ENCODE measurements at places on chromosomes 5 and 9.

DNA sequence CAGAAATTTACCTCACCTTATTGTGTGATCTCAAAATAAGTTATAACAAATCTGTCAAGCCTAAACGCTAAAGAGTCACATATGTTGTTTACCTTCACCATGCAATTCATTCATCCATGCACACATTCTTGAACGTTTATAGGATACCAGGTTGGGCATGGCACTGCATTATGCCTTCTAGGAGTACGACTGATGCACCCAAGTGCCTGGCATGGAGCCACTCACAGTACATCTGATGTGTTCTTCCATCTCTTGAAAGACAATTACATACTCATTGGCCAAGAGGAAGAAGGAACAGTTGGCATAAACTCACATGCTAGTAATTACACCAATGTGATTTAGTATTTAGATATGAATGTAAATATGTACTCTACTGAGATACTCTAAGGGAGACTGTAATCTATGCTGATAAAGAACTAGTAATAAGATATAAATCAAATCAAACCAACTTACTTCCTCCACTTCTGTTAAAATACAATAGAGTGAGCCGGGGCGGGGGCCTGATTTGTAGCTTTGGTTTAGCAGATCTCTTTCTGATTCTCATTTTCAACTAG, 90.7 kb downstream of the LPAR1 start:
- DNase-seq: no peak

- no peak for DNase-seq
These were observed 174.6 kb downstream of the FAM174A start for GRCh38 chr5:100709771-100710170.

- DNase-seq: no peak
These were observed 176.6 kb downstream of the CACNA1B start for GRCh38 chr9:138053996-138054752.

GRCh38 chr5:110096419-110096818, 406.7 kb downstream of the MAN2A1 start:
- DNase-seq: no peak

DNA sequence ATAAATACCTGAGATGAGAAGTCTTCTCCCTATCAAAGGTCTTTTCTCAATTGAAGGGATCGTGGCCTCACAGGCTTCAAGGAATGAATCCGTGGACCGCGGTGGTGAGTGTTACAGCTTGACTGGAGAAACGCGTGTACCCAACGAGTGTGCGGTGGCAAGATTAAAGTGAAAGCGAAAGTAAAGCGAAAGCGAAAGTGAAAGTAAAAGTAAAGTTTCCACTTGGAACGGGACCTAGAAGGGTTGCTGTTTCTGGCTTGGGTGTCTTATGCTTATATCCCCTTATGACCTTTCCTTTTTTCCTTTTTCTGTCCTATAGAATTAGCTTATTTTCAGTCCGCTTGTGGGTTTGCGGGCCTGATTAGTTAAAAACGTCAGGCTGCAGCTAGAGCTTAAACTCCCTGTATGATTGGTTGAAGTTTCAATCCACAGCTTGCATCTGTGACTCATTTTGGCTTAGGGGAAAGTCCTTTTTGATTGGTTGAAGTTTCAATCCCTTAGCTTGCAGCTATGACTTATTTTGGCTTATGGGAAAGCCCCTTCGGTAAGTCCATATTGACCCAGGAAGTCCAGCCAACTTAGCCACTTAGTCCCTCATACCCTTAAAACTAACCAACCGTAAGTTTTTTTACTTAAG, 924.3 kb upstream of the CDH10 start:
- no peak for DNase-seq

DNA sequence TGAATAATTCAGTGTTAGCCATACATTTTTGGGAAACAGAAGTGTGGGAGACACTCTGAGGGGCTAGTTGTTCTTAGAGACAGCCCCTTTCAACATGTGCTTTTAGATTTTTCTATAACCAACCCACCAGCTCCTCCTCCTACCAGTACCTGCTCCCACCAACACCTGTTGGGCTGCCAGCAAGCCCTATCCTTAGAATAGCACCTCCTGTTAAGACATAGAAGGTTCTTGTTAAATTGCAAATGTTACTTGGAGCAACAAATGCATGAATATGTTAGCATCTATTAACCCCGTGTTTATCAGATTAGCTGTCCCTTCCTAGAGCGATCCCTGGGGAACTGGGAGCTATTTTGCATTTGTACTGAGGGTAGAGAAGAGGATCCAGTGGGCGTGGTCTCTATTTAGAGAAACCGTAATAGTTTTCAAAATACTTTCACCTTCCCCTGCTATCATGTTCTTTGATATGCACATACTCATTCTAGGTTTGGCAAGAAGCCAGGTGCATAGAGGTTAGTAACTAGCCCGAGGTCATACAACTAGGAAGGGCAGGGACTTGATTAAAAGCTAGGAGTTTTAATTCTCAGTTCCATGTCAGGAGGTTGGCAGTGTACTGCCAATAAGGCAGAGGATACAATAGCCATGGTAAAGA, 334.4 kb downstream of the KCTD16 start:
- DNase-seq: peak; percentile 7

GRCh38 chr5:174355208-174355612, 309.7 kb downstream of the NSG2 start:
- DNase-seq: no peak

DNA sequence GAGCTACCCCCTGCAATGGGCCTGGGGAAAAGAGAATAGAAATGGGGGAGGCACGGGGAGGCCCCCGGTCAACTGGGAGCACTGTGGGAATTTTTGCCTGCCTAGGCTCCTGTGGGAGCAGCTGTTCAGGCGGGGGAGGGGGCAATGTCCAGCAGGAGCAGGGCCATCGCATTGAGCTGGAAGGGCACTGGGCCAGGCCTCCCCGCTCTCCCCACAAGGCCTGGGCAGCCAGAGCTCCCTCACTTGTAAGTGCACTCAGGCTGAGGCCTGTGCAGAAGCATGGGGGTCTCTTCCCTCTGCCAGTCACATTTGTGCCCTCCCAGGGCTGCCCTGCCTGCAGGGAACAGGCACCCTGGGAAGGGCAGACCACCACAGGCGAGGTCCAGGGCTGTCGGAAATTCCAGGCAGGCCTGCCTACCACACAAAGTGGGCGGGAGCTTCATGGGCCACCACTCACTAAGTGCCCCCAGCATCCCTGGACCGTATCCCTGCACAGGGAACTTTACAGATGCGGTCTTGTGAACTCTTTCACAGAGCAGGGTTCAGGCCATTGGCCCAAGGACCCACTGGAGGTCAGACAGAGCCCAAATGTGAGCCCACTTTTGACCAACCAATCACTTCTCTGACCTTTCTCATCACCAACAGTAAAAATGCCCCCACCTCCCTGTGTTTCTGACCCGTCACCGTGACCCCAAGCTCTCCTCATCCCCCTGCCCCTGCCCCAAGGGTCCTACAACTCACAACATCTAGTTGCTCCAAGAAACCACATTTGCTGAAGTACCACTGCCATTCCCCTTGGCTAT, 1.0 kb upstream of the CFAP157 start:
- no peak for DNase-seq

DNA sequence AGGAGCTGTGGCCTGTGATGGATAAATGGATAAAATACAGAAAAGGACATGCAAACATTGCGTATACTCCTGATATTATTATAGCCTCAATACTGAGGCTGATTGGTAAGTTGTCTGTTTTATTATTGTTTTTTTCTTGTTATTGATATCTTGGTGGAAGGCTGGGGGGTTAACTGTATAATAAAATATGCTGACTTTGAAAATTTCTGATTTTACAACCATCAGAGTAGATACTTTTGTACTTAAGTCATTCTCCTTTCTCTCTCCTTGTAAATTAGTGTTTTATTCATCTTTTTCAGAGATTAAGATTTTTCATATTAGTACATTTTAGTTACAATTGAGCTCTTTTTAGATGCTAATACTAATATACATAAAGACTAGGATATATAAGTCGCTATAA, 53.5 kb downstream of the ICE1 start:
- DNase-seq: no peak

All from NCI-H1436 (cell line).